LNCaP clone FGC (cell line): ENCODE measurements at places on chromosomes 12 and 14.

GRCh38 chr12:31591380-31591901, 505 bp upstream of the DENND5B start:
- DNase-seq, result no peak

DNA sequence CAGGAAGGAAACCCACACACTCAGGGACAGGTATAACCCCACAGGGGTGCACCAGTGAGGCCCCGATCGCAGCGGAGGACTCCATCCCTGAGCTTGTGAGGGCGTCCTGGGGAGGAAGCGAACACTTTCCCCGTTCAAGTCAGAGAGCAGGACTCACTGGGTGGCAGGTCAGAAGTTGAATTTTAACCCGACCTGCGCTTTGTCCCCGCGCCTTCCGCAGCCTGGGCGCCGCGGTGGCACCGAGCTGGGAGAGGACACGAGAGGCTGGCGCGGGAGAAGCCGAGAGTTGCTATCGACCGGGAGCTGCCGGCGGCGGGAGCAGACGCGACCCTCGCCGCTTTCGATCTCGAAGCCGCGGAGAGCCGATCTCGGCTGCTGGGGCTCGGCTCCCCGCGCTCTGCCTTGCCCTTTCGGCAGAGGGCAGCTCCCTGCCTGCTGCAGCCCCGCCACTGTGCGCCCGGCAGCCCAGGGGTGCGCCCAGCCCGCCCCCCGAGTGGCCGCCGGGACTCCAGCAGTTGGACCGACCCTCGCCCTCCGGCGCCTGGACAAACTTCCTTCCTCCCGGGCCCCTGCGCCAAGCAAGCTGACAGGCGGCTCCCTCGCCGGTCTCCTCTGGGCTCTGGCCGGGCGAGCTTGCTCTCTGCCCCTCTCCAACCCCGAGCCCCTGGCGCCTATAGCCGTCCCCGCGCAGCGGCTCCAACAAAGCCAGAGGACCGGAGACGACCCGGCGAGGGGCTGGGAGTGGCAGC, 918 bp downstream of the LIN7A start:
- DNase-seq, result no peak

DNA sequence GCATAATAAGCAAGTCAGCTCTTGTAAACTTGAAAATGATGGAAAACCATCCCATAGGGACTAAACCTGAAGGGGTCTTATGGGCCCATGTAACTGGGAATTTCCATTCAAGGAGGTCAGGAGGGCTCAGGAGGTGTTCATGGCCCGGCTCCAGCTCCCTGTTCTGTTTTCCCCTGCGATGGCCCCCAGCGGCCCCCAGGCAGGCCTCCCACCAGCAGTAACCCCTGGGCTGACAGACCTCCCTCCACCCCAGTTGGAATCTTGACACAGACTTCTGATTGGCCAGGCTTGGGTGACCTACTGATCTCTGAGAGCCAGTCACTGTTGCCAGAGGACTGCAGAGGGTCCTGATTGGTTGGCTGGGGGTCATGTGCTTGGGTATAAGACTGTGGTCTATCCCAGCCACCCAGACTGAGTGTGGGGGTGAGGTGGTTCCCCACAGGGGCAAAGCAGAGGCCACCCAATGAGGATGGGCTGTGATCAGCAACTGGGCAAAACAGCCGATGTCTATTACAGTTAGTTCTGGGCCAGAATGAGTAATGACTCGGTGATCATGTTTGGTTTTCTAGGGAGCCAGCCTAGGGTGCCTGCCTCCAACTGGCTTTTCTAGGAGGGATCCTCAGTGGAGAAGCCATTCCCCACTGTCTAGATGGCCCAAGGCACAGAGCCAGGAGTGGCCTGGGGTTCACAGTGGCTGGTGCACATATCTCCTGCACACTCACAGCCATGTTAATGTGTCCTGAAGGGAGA, 27.0 kb downstream of the RHOF start:
- DNase-seq, result no peak

- DNase-seq, result no peak
Measured at GRCh38 chr14:54278087-54278486, 118.7 kb upstream of the CDKN3 start.

GRCh38 chr12:1956716-1957115, 38.3 kb upstream of the CACNA2D4 start:
- DNase-seq, result no peak
